ENCODE measurements at places on chromosomes 12 and 14.

DNA sequence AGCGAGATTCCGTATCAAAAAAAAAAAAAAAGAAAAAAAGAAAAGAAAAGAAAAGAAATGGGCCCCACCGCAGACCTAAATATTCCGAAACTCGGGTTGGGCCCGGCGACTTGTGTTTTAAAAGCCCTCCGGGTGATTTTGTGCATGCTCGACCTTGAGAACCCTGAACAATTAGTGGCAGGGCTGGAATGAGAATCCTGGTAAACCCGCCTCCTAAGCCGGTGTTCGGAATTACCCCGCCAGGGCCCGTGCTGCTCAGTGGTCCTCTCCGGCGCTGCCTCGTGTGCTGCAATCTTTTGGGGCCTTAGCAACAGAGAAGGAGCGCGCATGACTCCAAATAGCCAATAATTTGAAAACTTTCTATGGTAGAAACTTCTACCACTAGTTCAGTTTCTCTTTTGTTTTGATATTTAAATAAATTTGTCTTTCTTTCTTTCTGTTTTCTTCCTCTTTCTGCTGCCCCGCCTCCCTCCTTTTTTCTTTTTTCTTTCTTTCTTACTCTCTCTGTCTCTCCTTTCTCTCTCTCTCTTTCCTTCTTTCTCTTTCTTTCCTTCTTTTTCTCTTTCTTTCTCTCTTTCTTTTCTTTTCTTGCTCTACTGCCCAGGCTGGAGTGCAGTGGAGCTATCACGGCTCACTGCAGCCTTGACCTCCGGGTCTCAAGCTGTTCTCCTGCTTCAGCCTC, 1.5 kb upstream of the GALNT6 start:
- no peak for DNase-seq

GRCh38 chr14:55458800-55459515, 18.5 kb upstream of the TBPL2 start:
- peak; percentile 8 for DNase-seq

GRCh38 chr12:31578632-31579031, 12.3 kb downstream of the DENND5B start:
- peak; percentile 79 for DNase-seq

- DNase-seq = no peak
Measured at GRCh38 chr12:57852620-57853500, 6.3 kb upstream of the CTDSP2 start.

DNA sequence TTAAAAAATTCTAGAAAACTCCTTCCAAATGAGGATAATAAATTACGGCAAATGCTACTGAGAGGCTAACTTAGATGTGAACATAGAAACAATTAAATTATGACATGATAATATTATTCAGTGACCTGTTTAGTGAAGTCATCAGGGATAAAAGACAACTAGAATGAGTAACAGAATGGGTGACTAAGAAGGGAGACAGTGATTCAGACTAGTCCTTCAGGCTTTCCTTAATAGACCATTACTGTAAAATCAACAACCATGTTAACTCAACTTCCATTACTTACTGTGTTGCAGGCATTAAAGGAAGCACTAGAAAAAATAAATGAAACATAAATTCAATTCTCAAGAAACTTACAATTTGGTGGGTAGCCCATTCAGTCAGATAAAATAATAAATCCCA, 543.9 kb upstream of the LRFN5 start:
- DNase-seq = peak; percentile 24

- no peak for DNase-seq
Measured at GRCh38 chr12:46304070-46304469, 35.2 kb upstream of the SLC38A1 start.

- no peak for DNase-seq
Measured at GRCh38 chr12:97471194-97471593, 8.6 kb downstream of the RMST start.

DNA sequence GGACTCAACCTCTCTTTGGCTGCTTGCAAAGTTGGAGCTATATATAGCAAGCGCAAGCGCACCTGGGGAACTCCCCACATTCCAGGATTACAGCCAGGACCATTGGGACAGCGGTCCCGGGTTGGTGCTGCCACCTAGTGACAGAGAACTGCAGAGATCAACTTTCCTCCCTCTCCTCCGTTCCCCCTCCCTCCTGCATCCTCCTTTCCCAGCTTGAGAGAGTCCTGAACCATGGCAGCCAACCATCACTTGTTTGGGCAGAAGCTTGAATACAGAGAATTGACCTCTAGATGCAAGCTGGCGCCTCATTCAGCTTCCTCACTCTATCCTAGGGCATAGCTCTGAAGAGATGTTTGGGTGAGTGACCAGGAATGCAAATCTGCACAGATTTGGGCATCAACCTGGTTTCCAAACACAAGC, 17.4 kb upstream of the FLVCR2 start:
- peak; percentile 71 for DNase-seq

DNA sequence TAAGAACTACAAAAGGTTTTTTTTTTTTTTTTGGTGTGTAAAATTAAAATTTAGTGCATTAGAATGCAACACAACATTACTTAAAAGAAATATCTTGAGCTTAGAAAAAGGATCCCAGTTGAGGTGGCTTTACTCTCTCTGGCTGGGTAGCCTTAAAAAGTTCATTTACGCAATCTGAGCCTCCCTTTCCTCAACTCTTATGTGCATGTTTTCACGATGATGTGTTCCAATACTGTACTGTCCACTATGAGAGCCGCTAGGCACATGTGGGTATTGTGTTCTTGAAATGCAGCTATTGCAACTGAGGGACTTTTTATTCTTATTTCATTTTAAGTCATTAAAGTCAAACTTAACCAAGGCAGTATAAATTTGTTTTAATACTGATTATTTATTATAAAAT, 460.9 kb upstream of the SYT1 start:
- DNase-seq = peak; percentile 93

- DNase-seq = no peak
Measured at GRCh38 chr14:85813040-85813439, 283.1 kb downstream of the FLRT2 start.

DNA sequence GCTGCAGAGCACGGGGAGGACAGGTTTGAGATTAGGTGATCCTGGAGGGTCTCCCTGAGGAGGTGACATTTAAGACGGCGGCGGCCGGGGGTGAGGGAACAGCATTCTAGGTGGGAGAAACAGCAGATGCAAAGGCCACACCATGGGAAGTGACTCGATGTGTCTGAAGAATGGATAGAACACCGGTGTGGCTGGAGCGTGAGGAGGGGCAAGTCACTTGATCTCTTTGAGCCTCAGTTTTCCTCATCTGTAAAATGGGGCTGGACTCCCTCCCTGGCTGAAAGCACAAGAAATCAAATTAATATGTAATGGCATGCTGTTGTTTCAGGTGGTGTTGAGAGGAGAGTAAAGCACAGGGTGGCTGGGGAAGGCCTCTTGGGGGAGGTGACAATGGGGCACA, 10.0 kb upstream of the NCOR2 start:
- DNase-seq = no peak

- DNase-seq = no peak
Measured at GRCh38 chr12:73833746-73834145, 703.9 kb upstream of the ATXN7L3B start.

- peak; percentile 57 for DNase-seq
Measured at GRCh38 chr12:65911321-65911720, 87.0 kb downstream of the HMGA2 start.

DNA sequence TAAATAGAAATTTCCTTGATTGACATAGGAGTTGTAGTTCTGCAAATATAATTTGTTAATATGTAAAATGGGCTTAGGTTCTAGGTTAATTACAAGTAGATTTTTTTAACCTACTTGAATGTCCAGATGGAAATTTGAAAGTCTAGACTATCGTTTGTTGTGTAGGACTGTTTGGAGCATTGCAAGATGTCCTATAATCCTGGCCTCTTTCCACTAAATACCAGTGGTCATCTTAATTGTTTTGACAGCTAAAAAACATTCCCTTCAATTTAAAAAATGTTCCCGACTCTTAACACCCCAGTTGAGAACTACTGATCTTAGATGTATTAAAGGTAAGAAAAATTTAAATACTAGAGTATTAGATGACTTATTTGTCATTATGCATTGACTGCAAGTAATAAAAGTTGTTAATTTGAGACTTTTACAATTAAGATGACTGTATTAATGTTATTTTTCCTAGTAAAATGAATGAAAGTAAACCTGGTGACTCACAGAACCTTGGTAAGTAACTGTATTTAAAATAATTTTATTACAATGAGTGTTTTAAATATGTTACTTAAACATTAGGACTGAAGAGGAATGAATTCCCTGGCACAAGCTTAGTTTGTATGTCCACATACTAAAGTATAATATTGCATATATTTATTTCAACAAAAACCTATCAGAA, 21.8 kb downstream of the G2E3 start:
- DNase-seq = no peak

- DNase-seq = no peak
Measured at GRCh38 chr12:104411826-104412641, 44.7 kb upstream of the CHST11 start.

- DNase-seq = no peak
Measured at GRCh38 chr14:103199124-103199523, 75.9 kb downstream of the TNFAIP2 start.

GRCh38 chr14:103526247-103526913, 2.6 kb upstream of the TRMT61A start:
- no peak for DNase-seq

GRCh38 chr12:11798006-11798708, 148.7 kb downstream of the ETV6 start:
- no peak for DNase-seq

GRCh38 chr14:105060751-105061427, 4.3 kb downstream of the GPR132 start:
- no peak for DNase-seq

DNA sequence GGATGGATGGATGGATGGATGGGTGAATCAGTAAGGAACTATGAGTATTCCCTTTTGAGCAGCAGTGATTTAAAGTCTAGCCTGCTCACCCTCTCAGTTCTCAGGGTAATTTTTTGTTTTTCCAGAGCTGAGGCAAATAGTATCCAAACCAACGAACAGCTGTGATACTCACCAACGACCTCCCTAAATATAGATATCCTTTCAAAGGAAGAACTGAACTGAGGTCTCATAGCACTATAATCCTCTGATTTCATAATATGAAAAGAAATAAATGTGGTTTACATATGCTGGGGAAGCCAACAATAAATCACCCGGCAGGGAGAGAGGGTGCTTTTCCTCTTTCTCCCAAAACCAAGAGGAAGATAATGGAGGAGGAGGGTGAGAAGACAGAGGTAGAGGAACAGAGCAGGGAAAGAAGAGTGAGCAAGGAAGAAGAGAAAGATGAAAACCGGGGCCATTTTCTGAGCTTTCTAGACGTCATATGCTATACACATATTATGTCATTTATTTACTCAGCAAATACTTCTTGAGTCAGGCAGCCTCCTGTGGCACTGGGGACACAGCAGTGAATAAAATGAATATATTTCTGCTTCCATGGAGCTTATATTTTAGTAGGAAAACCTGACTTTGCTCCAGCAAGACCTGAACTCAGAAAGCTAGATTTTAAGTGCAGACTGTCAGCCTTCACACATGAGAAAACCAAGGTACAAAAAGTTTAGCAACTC, 710.7 kb upstream of the TBX3 start:
- no peak for DNase-seq

DNA sequence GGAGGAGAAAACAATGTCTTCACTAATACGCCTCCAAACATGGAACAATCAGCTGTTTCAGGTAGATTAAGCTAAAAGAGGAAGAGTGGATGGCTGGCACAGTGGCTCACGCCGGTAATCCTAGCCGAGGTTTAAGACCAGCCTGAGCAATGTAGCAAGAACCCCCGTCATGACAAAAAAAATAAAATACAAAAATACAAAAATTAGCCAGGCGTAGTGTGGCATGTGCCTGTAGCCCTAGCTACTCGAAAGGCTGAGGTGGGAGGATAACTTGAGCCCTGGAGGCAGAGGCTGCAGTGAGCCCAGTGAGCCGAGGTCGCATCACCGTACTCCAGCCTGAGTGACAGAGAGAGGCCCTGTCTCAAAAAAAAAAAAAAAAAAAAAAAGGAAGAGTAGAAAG, 1.2 kb upstream of the MED13L start:
- DNase-seq = no peak
